Brain pericyte (primary cell): ENCODE measurements at places on chromosomes 7 and 10.

- no peak for DNase-seq
Measured at GRCh38 chr10:128624656-128625530, 498.7 kb upstream of the MKI67 start.

DNA sequence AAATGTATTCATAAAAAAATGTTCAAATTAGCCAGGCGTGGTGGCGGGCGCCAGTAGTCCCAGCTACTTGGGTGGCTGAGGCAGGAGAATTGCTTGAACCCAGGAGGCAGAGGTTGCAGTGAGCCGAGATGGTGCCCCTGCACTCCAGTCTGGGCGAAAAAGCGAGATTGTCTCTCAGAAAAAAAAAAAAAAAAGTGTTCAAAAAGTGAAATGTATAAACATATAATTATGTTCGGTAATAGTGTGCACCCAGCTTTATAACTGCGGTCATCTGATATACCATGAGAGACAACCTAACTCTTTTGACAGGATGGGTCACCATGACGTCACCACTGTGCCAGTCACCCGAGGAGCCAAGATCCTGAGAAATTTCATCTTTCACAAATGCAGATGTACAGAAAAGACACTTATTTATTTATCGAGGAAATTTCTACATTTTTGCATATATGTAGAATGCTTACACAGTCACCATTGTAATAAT lies 594 bp upstream of the RP9 start:
- no peak for DNase-seq

DNA sequence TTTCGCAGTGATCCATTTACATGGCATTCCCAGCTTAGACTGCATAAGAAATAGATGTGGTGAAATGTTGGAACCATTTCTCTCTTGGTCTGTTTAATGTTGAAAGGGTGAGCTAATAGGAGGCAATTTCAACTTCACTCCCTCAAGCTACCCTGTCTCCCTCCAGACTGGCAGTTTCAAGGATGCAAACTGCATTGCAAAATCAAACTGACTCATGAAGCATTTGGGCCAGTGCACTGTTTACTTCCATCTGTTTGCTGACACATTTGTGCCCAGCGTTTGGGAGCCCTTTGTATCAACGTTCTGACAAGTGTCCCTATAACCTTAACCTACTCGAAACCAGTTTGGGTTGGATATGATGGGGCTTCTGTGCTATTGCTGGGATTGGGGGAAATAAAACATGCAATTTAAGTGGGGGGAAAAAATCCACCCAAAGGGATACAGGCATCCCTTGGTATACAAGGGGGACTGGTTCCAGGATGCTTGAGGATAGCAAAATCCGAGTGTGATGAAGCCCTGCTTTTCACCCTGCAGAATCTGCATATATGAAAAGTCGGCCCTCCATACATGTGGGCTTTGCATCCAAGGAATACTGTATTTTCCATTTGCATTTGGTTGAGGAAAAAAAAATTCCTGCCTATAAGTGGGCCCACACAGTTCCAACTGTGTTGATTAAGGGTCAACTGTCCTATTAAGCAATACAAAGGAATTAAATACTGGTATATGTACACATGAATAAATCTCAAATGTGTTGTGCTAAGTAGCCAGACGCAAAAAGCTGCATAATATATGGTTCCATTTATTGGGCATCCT lies 15.6 kb downstream of the RHEB start:
- no peak for DNase-seq

DNA sequence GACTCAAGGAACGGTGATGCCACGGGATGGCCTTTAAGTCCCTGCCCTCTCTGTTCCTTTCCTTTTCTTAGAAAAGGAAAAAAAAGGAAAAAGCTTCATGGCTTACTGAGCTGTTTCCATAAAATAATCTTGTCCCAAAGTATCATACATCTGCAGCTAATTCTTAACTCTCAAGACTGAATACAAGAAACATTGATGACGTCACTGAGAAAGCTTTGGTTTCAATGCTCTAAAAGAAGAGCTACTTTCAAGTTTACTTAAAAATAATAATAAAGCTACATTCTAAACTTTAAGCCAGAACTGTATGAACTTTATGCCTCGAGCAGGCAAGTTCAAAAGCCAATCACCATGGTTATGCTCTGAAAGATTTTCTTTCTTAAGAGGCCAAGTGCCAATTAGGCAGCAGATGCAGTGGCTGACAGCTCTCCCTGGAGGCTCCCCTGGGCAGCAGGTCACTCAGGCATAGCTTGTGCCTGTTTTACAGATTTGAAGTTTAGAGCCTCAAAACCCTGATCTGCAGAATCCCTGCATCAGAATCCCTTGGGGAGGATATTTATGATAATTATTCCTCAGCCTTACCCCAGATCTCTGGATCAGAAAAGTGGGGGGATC lies 165.0 kb downstream of the CHN2 start:
- DNase-seq, result no peak

GRCh38 chr10:107856047-107856315 lies 691.5 kb upstream of the SORCS1 start:
- DNase-seq, result no peak

DNA sequence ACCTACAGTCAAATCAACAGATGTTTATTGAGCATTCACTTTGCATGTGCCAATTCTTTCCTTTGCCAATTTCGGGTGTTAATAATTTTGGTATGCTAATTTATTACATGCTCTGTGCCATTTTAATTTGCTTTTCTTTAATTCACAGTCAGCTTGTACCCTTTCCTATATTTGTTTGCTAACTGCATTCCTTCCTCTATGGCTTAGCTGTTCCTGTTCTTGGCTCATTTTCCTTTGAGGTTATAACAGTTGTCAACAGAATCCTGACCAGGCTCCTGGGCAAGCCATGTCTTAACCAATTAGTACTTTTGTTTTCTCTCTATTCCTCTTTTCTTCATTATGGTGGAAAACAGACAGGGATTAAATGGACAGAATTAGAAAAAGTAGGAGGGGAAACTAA lies 73.6 kb upstream of the RPA3 start:
- no peak for DNase-seq

GRCh38 chr7:36312064-36312914 lies 77.4 kb upstream of the ANLN start:
- no peak for DNase-seq

DNA sequence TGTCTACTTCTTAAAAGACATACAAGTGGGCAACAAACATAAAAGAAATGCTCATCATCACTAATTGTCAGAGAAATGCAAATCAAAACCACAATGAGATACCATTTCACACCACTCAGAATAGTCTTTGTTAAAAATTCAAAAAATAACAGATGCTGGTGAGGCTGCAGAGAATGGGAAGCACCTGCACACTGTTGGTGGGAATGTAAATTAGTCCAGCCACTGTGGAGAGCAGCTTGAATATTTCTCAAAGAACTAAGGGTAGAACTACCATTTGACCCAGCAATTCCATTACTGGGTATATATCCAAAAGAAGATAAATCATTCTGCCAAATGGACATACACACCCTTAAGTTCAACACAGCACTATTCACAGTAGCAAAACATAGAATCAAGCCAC lies 61.8 kb upstream of the STEAP1 start:
- no peak for DNase-seq
